Liver (tissue), 10 donors: ENCODE measurements at places on chromosomes 5 and 9.

DNA sequence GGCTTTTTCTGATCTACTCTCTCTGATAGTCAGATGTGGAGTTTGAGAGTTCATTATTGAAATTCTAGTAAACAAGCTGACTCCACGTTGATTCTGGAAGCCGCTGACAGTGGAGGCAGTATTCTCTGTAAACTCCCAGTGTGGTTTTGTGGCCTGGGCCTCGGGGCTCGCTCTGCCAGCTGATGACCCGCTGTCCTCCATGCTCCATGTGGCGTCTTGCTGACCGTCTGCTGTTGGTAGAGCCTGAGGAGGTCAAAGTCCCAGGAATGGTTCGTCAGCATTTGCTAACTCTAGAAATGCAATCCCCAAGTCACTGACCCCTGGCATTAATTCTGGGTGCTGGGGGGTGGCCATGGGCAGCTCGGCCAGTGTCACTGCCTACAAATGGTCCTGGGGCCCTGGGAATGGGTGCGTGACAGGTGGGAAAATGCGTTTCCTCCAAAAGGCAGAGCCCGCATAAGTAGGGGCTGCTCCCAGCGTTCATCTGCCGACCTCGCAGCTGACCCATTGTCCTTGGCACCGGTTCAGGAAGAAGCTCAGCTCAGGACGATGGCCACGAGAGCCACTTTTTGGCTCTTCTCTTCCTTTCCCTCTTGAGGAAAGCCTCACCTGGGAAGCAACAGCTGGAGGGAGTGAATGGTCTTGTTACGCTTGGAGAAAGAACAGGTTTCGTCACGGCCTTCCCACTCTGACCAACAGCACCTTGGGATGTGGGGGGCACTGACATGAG, 55.1 kb downstream of the MRPL36 start:
- H3K4me3 ChIP-seq = no peak overlapping the region
- DNase-seq = no peak
- no peak overlapping the region for H3K27ac ChIP-seq
- H3K36me3 ChIP-seq = no peaks in the 10 kb centered on the region
- H3K27me3 ChIP-seq = no peaks in the 10 kb centered on the region
- H3K4me1 ChIP-seq = no peaks in the 10 kb centered on the region

GRCh38 chr5:40410964-40411635, 268.6 kb upstream of the PTGER4 start:
- no peak overlapping the region for H3K4me3 ChIP-seq
- H3K27ac ChIP-seq = peak overlapping the region; percentile 10
- H3K4me1 ChIP-seq = no peaks in the 10 kb centered on the region
- no peak for DNase-seq
- no peaks in the 10 kb centered on the region for H3K36me3 ChIP-seq

DNA sequence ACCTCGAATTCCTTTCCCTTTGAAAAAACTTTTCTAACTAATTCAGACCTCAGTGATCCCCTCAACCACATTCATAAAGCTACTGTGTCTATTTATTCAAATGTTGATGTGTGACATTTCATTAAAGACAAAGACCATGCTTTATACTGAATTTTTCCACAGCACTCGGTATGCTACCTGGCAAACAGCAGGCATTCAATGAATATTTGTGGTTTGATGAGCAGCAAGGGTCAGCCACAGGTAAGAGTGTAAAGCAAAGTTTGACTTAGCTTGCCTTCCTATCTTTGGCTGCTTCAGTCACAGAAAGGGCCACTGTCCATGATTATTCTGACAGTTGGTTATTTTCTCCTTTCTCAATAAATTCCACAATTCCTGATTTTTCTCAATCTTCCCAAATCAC, 5.1 kb upstream of the CDC42SE2 start:
- no peak overlapping the region for H3K27ac ChIP-seq
- H3K27me3 ChIP-seq = no peaks in the 10 kb centered on the region
- no peak overlapping the region for H3K4me3 ChIP-seq
- H3K4me1 ChIP-seq = peaks cover 4% of the 10 kb centered on the region
- DNase-seq = no peak

DNA sequence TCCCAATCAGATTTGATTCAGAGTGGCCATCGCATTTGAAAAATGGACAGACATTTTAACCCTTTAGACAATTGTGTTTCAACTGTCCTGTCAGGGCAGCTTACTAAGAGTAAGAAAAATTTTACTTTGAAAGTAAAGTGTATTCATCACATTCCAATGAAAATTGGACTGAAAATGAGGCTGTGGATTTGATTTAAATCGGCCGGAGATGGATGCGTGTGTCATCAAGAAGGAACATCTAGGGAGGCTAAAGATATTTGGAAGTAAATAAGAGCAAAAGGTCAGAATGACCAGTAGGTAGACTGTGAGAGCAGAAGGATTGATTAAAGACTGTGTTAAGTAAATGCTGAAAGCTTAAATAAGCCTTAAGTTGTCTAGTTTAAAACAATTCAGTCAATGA, 1.5 kb downstream of the ZCCHC7 start:
- peaks cover 4% of the 10 kb centered on the region for H3K36me3 ChIP-seq
- H3K4me3 ChIP-seq = peak overlapping the region; percentile 77
- H3K4me1 ChIP-seq = peaks cover 6% of the 10 kb centered on the region
- no peak for DNase-seq
- no peak overlapping the region for H3K27ac ChIP-seq

DNA sequence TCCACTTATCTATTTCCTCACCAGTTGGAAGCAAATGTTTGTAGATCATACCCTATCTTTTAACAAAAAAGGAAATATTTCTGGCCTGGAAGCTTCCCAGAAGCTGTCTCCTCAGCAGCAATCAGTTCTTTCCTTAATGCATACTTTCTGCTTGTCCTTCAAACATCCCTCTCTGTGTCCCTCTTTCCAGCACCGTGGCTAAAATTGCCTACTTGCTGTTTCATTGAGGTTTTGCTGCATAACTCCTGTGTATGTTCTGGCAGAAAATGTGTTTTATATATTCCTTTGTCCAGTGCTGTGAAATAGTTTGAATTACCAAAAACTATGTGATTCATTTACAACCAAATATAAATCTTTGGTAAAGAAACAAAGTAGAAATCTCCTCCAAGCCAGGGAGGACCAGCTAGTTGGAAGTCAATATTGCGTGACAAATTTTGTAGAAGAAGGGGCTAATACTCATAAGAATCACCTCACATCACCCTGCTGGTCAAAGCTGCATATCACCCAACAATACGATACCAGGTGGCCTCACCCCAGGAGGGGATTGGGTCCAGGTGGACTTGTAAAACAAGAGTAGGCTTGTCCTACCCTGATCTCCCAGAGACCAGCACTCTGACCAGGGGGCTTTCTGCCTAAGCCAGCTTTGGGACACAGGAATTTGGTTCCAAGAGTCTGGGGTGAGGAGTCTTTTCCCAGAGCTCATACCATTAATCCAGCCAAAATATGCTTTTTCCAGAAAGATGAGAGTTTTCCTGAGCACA, 198.4 kb upstream of the SNX2 start:
- DNase-seq = no peak
- H3K4me3 ChIP-seq = no peak overlapping the region
- H3K36me3 ChIP-seq = no peaks in the 10 kb centered on the region
- no peaks in the 10 kb centered on the region for H3K4me1 ChIP-seq
- no peak overlapping the region for H3K27ac ChIP-seq

GRCh38 chr5:34564710-34565235, 91.4 kb upstream of the RAI14 start:
- H3K27ac ChIP-seq = no peak overlapping the region
- H3K36me3 ChIP-seq = no peaks in the 10 kb centered on the region
- DNase-seq = no peak
- no peak overlapping the region for H3K4me3 ChIP-seq
- H3K27me3 ChIP-seq = no peaks in the 10 kb centered on the region
- no peaks in the 10 kb centered on the region for H3K4me1 ChIP-seq

DNA sequence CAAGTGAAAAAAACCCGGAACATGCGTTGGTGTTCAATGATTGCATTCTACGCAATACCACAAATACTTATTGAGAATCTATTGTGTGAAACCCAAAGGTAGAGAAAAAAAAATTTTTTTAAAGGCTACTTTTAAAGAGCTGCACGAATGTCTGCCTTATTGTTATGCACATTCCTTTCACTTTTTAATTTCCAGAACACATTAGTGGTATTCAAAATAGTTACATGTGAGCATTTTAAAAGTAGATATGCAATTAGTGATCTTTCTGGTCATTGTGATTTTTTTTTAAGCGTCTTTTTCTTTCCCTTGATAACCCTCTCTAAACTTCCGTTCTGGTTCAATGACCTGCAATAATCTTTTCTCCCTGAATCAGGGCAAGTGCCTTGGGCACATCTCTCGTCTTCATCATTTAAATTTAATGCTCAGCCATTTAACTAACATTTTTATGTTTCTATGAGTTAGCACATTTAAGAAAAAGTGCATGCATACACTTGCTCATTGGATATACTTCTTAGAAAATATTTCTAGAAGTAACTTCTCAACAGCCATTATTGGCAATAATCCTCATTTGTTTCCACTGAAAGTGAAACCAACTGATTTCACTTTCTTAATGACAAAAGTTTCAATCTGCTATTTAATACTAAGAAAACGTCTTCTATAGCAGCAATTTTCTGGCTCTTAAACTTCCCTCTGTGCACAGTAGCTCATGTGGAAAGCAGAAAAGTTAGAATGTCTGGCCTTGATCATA, 80.3 kb downstream of the CDH6 start:
- DNase-seq = no peak
- H3K27ac ChIP-seq = no peak overlapping the region
- no peaks in the 10 kb centered on the region for H3K27me3 ChIP-seq
- no peaks in the 10 kb centered on the region for H3K36me3 ChIP-seq
- H3K4me1 ChIP-seq = no peaks in the 10 kb centered on the region

DNA sequence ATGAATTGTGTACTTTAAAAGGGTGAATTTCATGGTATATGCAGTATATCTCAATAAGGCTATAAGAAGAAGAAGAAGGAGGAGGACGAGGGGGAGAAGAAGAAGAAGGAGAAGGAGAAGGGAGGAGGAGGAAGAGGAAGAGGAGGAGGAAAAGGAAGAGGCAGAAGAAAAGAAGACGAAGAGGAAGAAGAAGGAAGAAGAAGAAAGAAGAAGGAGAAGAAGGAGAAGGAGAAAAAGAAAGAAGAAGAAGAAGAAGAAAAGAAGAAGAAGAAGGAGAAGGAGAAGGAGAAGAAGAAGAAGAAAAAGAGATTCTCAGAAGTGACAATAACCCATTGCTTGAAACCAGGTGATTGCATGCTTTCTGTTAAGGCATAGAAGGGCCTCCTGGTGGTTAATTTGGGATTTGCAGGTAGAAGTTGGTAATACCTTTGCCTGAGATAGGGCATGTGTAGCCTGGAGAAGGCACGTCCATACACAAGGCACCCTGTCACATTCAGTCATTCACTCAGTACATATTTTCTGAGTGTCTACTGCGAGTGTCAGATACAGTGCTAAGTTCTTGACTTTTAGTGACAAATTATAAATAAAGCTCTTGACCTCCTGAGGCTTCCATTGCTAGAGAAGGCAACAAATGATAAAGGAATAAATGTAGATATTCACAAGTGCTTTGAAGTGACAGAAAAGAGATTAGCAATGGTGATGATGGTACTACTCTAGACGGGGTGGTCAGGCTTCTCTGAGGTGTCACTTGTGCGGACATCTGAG, 231.3 kb downstream of the NPR3 start:
- H3K27ac ChIP-seq = no peak overlapping the region
- no peaks in the 10 kb centered on the region for H3K36me3 ChIP-seq
- no peak for DNase-seq
- H3K27me3 ChIP-seq = peaks cover 4% of the 10 kb centered on the region
- H3K4me3 ChIP-seq = no peak overlapping the region
- H3K4me1 ChIP-seq = no peaks in the 10 kb centered on the region

DNA sequence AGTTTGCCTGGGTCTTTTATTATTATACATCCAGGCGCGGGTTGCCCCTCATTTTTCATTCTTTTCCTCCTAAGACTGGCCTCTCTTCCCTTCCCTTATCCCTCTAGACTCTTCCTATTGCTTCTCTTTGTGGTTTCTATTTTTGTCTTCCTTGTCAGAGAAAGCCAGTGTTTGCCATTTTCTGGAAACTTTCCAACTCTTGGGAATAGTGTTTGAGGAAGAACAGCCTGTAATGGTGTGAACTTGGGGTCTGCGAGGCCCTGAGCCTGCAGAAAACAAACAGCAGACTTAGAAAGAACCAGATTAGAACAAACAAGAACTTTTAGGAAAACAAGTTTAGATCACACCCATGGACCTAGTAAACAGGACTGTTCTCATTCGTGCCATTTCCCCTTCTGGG, 15.5 kb downstream of the PRKACG start:
- no peak for DNase-seq
- no peaks in the 10 kb centered on the region for H3K27me3 ChIP-seq
- no peak overlapping the region for H3K4me3 ChIP-seq
- no peak overlapping the region for H3K27ac ChIP-seq
- no peaks in the 10 kb centered on the region for H3K4me1 ChIP-seq

DNA sequence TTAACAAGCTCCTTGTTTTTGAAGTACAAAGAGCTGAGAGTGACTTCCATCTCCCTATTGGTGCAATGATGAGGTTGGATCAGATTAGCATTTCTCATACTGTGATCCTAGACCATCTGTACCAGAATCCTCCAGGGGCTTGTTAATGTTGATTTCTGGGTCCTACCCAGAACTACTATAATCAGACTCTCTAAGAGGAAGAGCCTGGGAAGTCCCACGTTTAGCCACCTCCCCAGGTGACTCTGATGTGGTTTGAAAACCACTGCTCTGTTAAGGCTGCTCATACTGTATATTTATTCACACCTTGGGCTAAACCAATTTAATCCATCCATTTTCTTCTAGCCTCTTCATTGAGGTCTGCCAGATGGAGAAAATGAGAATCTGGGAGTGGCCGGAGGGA, 49.6 kb upstream of the SMIM32 start:
- no peak overlapping the region for H3K27ac ChIP-seq
- no peaks in the 10 kb centered on the region for H3K36me3 ChIP-seq
- no peaks in the 10 kb centered on the region for H3K4me1 ChIP-seq
- no peak for DNase-seq
- H3K4me3 ChIP-seq = no peak overlapping the region

- no peak overlapping the region for H3K4me3 ChIP-seq
- no peak overlapping the region for H3K27ac ChIP-seq
- no peaks in the 10 kb centered on the region for H3K36me3 ChIP-seq
- no peaks in the 10 kb centered on the region for H3K27me3 ChIP-seq
- H3K4me1 ChIP-seq = peaks cover 27% of the 10 kb centered on the region
Observed at GRCh38 chr9:136087741-136088480, 7.2 kb downstream of the NACC2 start.
